Activated naive CD4-positive, alpha-beta T cell treated with Interleukin-2 at 50 U/mL for 16 hours (primary cell): ENCODE measurements at places on chromosomes 5 and 9.

DNA sequence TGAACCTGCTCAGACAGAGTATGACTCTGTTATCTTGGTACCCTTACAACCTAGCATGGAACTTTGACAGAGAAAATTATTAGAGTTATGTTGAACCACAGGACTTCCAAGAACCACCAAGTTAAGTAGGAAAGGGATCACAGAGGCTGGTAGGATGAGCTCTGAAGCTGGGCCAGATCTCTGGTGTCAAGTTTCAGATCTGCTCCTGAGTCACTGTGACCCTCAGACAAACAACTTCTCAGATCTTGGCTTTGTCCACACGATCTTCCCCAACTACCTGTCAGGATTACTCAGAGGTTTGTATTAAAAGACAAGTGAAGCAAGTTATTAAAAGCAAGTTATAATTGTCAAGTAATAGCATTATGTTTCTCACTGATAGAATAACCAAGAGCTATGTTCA, 189.0 kb downstream of the SEC61B start:
- DNase-seq = no peak

GRCh38 chr5:151611127-151611775, 20.1 kb upstream of the FAT2 start:
- no peak for DNase-seq

- DNase-seq = no peak
Measured at GRCh38 chr9:13974891-13975290, 339.1 kb downstream of the NFIB start.

DNA sequence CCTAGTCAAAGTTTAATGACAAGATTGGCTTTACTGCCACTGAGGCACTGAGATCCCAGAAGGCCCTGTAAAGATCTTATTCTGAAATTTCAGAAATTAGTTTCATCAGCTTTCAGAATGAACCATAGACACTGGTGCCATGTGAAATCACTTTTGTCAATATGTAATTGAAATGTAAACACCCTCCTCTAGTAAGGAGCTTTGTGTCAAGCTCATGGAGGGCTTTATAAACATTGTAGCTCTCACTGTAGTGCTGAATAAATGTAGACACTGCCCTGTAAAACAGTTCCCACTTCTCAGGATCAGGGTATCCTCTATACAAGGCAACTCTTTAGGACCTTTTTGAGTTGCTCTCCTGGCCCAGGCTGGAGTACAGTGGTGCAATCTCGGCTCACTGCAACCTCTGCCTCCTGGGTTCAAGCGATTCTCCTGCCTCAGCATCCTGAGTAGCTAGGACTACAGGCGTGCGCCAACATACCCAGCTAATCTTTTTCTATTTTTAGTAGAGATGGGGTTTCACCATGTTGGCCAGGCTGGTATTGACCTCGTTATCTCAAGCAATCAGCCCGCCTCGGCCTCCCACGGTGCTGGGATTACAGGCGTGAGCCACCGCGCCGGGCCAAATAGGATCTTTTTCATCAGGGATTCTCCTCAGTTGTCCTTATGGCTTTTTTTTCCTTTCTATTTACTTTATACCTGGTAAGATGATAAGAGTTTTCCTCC, 1823.9 kb upstream of the CDH9 start:
- no peak for DNase-seq

- no peak for DNase-seq
Measured at GRCh38 chr5:122316656-122317055, 4.6 kb downstream of the SNCAIP start.

DNA sequence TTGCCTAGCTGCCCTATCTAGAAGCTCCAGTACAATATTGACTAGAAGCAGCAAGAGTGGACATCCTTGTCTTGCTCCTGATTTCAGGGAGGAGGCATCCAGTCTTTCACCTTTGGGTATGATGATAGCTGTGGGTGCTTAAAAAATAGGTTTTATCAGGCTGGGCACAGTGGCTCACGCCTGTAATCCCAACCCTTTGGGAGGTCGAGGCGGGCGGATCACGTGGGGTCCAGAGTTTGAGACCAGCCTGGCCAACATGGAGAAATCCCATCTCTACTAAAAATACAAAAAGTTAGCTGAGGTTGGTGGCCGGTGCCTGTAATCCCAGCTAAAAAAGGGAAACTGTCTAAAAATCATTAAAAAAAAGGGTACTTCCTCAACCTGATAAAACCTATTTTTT, 2.0 kb upstream of the CAMSAP1 start:
- no peak for DNase-seq

GRCh38 chr5:110809006-110809405, 70.2 kb downstream of the SLC25A46 start:
- DNase-seq = no peak

DNA sequence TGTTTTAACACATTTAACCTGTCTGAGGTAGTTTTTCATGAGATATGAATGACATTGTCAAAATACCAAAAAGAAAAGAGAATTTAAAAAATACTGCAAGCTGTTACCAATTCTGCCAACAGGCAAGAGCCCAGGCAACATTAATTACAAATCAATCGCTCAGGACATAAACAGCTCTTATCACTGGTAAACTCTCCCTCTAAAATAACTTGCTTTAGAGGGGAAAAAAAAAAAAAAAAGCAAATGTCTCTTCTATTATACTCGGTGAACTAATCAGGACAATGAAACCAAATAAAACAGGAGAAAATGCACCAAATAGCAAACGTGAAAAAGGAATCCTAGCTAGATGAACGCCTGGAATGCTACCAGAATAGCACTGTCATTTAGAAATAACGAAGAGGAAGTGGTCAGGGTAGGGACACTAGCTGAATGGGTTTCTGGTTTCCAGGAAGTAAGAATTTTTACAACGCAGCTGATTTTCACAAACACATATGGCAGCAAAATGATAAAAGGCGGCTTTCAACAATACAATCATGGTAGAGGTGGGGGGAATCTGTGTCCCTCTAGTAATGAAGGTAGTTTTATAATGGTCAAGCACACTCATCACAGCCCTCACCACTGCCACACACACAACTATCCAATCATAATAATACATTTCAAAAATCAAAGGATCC, 94.9 kb downstream of the DENND1A start:
- no peak for DNase-seq

DNA sequence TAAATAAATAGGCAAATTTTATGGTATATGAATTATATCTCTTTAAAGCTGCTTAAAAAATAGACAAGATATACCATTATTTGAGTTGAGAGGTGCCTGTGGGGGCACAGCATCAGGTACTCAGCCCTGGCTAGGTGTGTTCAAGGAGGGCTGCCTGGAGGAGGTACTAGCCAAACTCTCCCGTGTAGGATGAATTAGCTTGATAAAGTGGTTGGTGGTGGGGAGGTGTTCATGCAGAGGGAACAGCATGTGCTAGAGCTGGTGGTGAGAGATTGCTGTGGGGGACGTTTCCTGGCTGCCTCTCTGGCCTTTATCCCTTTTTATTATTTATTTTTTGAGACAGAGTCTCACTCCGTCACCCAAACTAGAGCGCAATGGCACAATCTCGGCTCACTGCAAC, 23.2 kb upstream of the NCS1 start:
- DNase-seq = no peak

DNA sequence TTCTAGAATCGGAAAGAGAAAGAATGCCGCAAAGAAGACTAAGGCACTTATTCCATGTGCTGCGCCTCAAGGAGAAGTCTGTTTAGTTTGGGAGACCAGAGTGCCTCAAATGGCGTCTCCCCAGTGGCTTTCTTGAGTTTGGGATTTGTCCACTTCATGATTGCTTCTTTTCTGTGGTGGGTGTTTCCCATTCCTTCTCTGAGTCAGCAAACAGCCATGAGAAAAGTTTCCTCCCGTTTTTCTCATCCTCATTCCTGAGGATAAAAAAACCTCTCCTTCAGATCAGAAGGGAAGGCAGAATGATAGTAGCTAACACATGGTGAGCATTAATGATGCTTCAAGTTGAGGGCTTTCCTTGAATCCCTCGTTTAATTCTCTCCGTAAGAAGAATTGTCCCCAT, 275.9 kb upstream of the WWC1 start:
- DNase-seq = no peak

DNA sequence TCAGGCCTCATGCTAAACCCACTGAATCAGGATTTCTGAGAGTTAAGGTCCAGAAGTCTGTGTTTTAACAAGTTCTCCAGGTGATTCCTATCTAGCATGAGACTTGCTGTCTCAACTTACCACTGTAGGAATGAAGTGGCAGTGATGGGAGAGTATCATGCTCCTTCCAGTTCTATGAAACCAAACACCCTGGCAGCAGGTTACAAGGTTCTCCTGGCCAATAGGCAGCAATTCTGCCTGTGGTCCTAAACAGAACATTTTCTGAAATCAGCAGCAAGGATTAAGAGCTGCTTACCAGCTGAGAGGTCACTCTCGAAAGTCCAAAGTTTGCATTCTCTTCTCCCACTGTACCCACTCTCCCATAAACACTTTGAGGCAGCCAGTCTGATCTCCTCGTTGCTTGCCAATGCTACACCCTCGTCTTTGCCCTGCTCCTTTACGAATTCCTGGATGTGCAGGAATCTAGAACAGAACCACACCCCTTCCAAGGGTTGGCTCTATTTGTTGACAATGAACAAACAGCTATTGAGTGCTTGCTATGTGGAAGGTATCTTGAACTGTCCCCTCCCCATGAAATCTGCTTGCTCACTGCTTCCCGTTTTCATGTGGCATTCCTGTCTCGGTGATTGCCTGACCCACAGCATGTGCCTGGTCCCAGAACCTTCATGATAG, 100.5 kb downstream of the TMEM174 start:
- no peak for DNase-seq

DNA sequence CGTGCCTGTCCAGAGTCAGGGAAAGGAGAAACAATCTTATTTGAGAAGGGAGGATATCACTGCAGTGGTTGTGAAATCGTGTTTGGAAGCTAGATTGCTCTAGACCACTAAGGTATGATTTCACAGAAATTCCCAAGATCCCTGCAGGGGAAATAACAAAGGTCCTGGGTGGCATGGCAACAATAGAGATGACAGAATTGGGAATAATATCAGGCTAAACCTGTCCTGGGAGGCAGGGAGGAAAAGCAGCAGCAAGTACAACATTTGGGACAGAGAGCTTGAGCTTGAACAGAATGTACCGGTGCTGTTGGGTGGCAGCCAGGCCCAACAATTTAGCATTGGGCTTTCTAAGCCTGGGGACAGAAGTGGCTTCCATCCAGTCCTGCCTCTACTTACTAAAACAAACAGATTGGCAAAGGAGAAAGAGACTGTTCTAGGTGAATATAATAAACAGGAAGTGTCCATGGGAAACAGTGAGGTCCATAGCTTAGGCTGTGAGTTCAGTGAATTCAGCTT, 17.0 kb upstream of the ARHGAP26 start:
- DNase-seq = no peak

DNA sequence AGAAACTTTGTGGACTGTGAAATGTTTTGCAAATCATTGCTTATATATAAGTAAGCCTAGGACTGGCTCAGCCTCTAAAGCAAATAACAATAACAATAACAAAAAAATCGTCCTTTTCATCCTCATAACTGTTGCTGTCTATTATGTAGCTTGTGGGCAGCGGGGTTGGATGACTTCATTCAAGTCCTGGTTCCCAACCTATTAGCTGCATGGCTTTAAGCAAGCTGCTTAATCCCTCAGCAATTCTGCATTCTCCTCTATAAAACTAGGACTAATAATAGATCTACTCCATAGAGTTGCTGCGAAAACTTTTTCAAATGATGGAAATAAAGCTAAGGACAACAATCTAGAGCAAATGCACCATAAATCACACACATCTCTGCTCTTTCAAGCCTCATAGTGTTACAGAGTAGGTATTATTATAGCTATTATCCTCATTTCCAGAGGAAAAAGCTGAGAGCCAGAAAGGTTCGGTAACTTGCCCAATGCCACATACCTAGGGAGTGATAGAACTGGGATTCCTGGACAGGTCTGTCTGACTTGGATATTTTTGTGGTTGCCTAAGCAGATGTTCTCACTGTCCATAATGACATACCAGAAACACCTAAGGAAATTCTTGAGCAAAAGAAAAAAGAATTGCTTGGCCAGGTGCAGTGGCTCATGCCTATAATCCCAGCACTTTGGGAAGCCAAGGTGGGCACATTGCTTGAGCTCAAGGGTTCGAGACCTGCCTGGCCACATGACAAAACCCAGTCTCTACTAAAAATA, 98.8 kb upstream of the ADRA1B start:
- DNase-seq = no peak

DNA sequence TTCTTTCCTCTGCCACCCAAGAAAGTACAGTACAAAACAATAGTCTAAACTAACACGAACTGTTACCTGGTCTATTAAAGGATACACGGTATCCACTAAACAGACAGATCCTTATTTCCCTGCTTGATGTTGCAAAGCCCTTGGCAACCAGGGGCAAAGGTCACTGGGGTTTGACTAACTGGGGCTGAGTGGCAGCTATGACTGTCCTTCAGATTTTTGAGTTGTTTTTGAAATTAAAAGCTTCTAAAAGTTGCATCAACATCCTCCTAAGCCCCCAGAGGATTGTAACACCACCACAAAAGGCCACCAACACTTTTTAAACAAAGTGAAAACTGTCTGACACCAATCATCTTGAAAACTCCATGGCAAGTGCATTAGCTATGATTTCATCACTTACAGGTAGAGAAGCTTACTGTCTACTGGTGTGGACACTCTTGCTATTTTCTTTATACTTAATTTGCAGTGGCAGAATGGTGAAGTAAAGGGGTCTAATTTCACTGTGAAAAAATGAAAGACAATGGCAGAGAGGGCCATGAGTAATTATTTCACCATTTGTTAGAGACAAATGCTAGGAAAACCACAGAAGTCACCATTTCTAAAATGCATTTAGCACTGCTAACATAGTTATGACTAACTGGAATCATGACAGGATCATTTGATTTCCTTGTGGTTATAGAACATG, 292.4 kb downstream of the EFNA5 start:
- DNase-seq = no peak

- DNase-seq = no peak
Measured at GRCh38 chr9:111874500-111874899, 22.1 kb upstream of the UGCG start.
